ENCODE measurements at places on chromosomes 6 and 20.
A peak's percentile ranks its signal among the peaks of the same experiment; 100 is the strongest.

DNA sequence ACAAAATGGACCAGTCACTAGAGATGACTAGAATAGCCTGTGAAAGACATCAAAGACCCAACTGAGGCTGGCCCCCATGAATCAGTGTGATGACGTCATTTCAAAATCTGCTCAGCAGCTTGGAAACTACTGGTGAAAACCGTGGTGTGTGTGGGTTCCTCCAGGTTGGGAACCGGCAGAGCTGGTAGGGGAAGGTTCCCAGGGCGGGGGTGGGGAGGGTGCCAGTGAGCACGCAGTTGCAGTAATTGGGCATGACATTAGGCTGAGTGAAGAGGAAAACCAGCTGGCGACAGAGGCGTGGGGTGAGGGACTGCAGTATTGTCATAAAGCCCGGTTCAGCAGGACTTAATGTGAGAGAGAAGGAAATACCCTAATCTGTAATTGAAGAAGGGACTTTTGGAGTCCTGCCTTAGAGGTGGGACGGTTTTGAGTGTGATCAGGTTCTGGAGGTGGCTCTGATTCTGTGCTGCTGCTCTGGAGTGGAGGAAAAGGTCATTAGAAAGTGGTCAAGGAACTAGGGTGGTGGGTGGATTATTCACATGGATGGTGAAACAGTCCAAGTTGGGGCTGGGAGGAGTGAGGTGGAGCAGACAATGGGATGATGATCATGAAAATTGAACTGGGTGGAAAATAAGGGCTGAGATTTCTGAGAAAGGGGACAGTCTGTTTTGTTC is 52.0 kb upstream of the MTHFD1L start:
- no peak for DNase-seq

DNA sequence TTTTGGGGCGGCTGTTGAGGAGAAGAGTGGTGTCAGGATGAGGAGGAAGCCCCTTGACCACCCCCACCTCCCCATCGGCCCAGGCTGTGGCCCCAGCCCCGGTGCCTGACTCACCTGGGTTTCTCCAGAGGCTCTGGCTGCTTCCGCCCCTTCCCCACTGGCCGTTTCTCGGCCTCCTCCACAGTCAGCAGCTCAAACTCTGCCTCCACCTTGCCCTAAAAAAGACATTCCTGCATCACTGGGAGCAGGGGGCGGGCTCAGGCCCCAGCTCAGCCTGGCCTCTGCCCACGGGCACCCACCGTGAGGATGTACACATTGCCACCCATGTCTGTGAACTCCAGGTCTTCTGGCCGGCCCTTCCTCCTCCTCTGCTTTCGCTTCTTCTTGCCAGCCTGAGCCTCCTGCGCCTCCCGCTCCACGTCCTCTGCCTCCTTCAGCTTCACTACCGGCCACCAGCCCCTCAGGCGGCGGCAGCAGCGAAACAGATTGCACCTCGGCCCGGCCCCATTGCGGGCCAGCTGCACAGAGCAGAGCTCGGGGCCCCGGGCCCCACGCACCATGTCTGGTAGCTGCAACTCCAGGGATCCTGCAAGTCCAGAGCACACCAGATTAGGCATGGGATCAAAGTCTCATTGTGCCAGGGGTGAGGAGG is 17.3 kb downstream of the ERGIC3 start:
- DNase-seq, result no peak

GRCh38 chr20:63576311-63576710 is 2.3 kb upstream of the HELZ2 start:
- no peak for DNase-seq

- DNase-seq, result no peak
These were observed 120.2 kb downstream of the GMPR start for GRCh38 chr6:16358531-16359138.

DNA sequence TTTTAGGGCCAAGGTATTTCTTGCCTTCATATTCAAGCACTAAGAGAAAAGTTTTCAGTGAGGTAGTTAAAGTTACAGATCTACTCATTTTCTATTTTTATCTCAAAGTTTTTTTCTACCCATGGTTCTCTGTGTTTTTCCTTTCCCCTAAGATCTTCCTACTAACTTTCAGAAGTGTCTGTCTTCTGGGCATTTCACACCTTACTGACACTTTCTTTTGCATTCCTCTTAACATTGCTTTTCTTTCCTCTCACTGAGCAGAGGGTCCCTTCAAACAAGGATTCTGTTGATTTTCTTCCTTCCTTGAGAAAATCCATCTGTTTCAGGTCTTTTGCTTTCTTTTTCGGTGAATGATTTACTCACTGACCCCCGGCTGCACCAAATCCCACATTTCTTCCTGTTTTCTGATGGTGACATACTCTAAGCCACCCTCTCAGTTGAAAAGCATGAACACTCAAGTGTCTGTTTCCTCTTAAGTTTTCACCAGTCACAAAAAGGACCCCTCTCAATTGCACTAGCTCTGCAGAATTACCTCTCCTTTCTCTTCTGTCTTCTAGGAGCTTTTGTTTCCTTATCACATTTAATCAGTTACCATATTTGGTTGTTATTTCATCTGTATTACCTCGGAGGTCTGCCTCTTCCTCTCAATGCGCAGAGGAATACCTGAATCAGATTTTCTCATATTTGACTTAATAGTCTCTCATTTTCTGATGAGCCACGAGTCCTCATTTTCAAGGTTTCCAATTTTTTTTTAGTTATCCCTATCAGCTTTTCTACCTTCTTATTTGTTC is 73.5 kb upstream of the RNF217 start:
- no peak for DNase-seq

DNA sequence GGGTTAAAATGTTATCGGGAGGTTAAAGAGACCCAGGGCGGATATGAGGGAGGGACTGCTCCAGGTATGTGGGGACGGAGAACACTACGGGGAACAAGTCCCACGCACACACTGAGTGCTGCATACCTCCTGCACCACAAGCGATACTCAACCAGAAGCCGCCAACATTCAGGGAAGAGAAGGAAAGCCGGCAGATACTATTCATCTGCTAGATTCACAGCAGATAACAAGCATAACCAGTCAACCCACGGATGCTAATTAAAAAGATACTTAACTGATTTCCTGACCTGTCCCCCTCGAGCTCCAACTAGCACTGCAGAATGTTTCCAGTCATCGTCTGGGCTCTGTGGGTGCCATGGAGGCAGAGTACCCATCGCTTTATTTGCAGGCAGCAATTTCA is 45.1 kb upstream of the RPS6KA2 start:
- DNase-seq, result no peak

DNA sequence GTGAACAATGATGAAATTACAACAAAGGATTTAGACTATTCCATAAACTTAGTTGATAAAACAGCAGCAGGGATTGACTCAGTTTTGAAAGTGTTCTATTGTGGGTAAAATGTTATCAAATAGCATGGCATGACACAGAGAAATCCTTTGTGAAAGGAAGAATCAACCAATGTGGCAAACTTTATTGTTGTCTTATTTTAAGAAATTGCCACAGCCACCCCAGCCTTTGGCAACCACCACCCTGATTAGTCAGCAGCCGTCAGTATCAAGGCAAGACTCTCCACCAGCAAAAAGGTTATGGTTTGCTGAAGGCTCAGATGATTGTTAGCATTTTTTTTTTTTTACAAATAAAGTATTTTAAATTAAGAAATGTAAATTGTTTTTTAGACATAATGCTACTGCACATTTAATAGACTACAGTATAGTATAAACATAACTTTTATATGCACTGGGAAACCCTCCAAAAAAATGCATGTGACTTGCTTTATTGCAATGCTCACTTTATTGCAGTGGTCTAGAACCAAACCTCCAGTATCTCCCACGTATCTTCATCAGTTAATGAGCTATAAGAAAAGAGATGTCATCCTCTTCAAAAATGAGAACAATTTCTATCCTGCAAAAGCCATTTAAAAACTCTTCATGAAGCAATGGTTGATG is 162.7 kb downstream of the SOBP start:
- DNase-seq, result no peak

DNA sequence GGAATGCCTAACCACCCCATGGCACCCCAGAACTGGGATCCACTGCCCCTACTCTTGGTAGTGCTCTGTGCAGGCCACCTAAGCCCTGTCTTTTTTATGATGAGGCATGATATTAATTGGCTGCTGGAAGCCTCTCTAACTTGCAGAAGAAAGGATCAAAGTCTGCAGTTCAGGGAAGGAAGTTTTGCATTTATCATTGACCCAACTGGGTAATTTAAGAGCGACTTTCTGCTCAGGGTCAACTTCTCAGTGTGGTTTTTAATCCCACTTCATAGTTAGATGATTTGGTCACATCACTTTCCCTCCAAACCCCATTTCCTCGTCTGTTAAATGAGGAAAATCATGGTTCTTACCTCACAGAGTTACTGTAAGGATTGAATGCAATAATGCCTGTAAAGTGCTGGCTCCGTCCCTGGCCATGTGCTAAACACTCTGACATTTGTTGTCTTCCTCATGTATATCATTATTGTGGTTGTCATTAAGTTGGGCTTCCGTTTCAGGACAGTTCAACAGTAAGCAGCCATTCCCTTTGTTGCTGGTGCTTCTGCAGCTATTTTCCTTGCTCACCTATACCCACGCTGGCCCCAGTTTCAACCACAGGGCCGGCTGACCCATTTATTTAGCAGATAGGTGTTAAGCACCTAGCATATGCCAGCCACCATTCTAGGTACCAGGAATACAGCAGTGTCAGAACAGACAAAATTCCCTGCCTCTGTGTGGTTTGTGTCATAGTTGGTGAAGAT is 14.2 kb downstream of the E2F3 start:
- DNase-seq, result no peak

- DNase-seq, result no peak
These were observed 10.7 kb upstream of the SLA2 start for GRCh38 chr20:36656733-36657132.

- DNase-seq, result no peak
These were observed 51.7 kb upstream of the CLDN20 start for GRCh38 chr6:155212106-155212505.

DNA sequence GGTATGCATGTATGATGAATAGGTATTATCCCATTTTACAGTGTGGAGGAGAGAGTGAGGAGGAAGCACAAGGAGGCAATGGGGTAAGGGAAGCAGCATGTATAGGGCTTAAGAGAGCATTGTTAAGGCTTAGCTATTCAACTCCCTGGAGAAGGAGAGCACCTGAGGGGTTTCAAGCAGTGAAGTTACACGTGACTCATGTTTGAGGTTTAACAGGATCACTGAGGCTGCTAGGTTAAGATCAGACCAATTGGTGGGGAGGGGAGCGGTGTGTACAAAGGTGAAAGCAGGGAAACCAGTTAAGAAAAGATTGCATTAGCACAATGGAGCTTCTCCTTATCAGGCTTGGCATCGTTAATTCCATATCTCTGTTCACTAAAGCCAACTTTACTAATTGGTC is 64.4 kb upstream of the NHSL1 start:
- no peak for DNase-seq

- no peak for DNase-seq
These were observed 16.9 kb downstream of the SLC22A3 start for GRCh38 chr6:160365117-160365516.

DNA sequence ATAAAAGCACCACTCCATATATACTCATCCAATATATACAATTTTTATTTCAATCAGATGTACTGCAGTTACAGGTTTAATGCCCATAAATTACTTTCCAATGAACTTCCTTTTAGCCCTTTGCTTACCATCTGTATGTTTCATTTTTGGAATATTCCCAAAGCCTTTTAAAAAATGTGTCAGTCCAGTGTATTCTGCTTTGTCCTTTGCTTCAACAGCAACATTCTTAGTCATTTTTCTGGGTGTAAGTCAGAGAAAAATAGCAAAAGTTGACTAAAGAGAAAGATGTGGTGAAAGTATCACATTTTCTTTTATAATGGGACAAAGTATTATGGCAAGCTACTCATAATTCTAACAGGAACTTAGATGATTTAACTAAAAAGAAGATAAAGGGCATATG is 15.2 kb downstream of the DSE start:
- DNase-seq, result no peak

GRCh38 chr6:12160326-12160725 is 129.8 kb upstream of the EDN1 start:
- no peak for DNase-seq

GRCh38 chr6:163146036-163146435 is 268.5 kb upstream of the QKI start:
- DNase-seq, result no peak

- no peak for DNase-seq
These were observed 192.0 kb upstream of the IMPG1 start for GRCh38 chr6:76264468-76264867.

- DNase-seq, result no peak
These were observed 219.5 kb downstream of the HACE1 start for GRCh38 chr6:104640150-104640700.

GRCh38 chr6:143510991-143511891 is at the start of gene FUCA2:
Gene FUCA2 (minus strand): TSS chr6:143511720. CDS start chr6:143511634, 86 bp downstream.
- DNase-seq, result peak; percentile 64

GRCh38 chr20:22383156-22383555 is 201.2 kb downstream of the FOXA2 start:
- DNase-seq, result no peak

- no peak for DNase-seq
These were observed 40.0 kb downstream of the PLAGL2 start for GRCh38 chr20:32167552-32167951.

DNA sequence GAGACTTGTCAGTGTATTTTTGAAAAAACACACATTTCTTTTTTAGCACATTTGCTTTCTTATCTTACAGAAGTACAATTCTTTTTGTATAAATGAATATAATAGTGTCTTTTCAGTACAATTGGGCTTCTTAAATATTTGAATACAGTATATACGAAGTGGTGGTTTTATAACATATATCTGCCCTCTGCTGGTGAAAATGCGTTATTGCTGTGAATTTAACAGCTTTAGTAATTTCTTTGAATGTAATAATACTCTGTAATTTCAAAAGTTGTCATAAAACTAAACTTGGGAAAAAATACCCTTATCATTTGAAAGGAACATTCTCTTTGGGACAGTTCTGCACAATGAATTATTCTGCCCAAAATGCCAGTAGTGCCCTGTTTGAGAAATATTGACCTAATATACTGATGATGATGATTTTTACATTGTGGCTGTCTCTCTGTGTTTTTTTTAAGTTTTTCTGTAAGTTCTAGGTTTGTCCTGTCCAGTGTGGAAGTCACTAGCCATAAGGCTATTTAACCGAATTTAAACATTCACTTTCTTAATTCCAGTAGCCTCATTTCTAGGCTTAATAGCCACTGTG is 19.0 kb downstream of the SMAP1 start:
- DNase-seq, result no peak

GRCh38 chr6:112717401-112717800 is 370.3 kb downstream of the RFPL4B start:
- no peak for DNase-seq

GRCh38 chr6:23454080-23454976 is 671.7 kb upstream of the NRSN1 start:
- no peak for DNase-seq

DNA sequence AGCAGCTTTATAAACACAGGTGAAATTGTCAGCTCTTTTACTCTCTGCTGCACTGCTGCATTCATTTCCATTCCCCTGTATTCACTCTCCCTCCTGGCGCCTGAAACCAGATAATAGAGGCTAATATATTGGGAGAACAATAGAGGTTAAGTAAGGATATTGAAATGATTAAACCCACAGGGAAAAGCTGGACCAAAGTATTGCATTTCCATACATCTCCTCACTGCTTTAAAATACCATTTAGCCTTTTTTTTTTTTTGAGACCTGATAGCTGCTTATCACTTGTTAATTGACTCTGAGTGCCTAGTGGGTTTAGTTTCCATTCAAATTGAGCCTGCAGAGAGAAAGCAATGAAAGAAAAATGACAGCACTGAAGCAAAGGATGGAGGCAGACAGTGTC is 540.5 kb upstream of the IMPG1 start:
- DNase-seq, result no peak

GRCh38 chr6:87756858-87757257 is 54.8 kb upstream of the AKIRIN2 start:
- DNase-seq, result no peak

- DNase-seq, result no peak
These were observed 421.6 kb downstream of the BCKDHB start for GRCh38 chr6:80528115-80528514.
